ENCODE measurements at places on chromosomes 3 and 15.

- H3K27me3 ChIP-seq: peaks cover 34% of the 10 kb centered on the region
- no peak overlapping the region for H3K4me3 ChIP-seq
- H3K36me3 ChIP-seq: no peaks in the 10 kb centered on the region
Measured at GRCh38 chr15:77607111-77607893, 25.4 kb downstream of the LINGO1 start.

GRCh38 chr3:43206105-43206504 lies 80.2 kb upstream of the SNRK start:
- no peaks in the 10 kb centered on the region for H3K4me1 ChIP-seq
- DNase-seq: no peak
- no peak overlapping the region for H3K27ac ChIP-seq
- H3K36me3 ChIP-seq: no peaks in the 10 kb centered on the region
- H3K27me3 ChIP-seq: no peaks in the 10 kb centered on the region

GRCh38 chr3:101813817-101814440 lies 34.9 kb downstream of the NXPE3 start:
- no peaks in the 10 kb centered on the region for H3K27me3 ChIP-seq
- no peaks in the 10 kb centered on the region for H3K36me3 ChIP-seq
- no peak overlapping the region for H3K27ac ChIP-seq
- peaks cover 32% of the 10 kb centered on the region for H3K4me1 ChIP-seq

- H3K36me3 ChIP-seq: no peaks in the 10 kb centered on the region
- H3K4me3 ChIP-seq: peak within 1 kb of the TSS; percentile 50
- DNase-seq: no peak
- H3K4me1 ChIP-seq: peaks cover 5% of the 10 kb centered on the region
Measured at GRCh38 chr3:192727032-192727847, at the start of gene FGF12. FGF12 (minus strand) TSS chr3:192727541.

DNA sequence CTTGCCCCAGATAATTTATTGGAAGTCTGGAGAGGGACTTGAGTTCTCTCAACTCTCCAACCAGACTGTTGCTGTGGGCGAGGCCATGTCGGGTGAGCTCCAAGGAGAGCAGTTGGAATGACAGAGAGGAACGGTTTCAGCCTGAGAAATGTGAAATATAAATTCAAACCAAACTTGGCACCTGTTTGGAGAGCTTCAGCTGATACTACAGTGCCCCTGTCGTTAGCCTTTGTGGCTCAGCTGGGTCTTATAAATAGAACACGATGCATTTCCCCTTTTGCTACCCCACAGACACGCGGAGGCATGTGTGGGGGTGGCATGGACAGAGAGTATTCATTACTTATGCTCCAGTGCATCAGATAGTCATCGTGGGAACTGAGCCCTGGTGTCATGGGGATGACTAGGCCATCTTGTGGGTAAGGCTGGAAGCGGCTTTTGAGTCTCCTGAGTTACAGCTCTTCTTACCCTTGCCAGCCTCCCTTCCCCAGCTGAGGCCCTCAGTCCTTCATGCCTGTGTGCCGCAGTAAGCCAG lies 15.6 kb downstream of the SMAD3 start:
- no peaks in the 10 kb centered on the region for H3K36me3 ChIP-seq
- H3K4me3 ChIP-seq: peak overlapping the region; percentile 24
- DNase-seq: peak; percentile 60
- H3K4me1 ChIP-seq: peaks cover 87% of the 10 kb centered on the region

DNA sequence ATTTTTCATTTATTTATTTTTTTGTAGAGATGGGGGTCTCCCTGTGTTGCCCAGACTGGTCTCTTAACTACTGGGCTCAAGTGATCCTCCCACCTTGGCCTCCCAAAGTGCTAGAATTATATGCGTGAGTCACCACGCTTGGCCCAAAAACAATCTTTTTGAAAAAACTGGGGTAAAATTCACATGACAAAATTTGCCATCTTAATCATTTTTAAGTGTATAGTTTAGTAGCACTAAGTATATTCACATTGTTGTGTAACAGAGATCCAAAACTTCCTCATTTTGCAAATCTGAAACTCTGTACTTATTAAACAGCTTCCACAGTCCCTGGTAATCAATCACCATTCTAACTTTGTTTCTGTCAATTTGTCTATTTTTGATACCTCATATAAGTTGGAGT lies 5.2 kb downstream of the SNX1 start:
- no peak overlapping the region for H3K4me3 ChIP-seq
- H3K36me3 ChIP-seq: no peaks in the 10 kb centered on the region
- no peak for DNase-seq
- peaks cover 47% of the 10 kb centered on the region for H3K4me1 ChIP-seq
- no peaks in the 10 kb centered on the region for H3K27me3 ChIP-seq

DNA sequence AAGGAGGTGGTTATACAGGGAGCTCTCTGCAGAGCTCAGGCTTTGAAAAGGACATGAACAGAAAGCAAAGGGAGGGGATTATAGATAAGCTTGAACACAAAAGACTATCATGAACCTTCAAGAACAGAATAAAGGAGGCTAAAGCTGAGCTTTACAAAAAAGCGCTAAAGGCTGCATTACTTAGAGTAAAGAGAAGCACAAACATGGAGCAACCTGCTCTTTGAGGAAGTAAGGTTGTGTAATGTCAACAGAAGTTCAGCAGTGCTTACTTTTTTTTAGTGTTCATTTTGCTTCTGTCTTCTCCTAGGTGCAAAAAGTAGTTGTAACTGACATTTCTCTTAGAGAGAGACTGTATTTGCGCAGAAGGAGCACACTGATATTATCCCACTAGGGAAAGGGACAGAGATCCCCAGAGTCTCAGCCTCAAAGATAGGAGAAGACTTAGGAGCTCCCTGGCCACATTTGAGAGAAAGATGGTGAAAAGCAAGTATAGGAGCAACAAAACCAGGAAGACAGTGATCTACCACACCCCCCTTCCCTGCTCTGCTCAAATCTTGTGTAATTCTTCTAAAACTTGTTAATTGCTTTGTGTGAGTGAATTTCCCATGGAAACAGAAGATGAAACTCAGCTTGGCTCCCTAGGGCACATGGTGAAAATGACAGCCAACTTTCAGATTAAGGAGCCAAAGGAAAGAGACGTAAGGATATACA lies 54.7 kb downstream of the QTRT2 start:
- no peak overlapping the region for H3K4me3 ChIP-seq
- peaks cover 30% of the 10 kb centered on the region for H3K27me3 ChIP-seq
- no peaks in the 10 kb centered on the region for H3K36me3 ChIP-seq
- peak overlapping the region; percentile 40 for H3K27ac ChIP-seq

GRCh38 chr15:67897646-67898339 lies 57.9 kb upstream of the RNU6-1 start:
- H3K4me3 ChIP-seq: no peak overlapping the region
- H3K4me1 ChIP-seq: no peaks in the 10 kb centered on the region
- no peak for DNase-seq

DNA sequence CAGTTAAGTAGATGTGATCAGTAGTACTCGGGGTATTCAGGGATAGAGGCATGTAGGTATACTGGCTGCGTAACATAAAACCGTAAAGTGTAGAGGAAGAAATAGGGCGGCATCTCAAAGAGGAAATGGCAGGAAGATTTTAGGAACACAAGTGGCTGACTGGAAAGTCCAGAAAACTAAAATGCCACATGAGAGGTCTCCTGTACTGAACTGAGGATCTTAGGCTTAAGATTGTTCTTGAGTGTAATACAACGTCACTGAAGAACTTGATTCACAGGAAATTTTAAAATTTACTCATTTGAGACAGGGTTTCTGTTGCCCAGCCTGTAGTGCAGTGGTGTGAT lies 2.3 kb upstream of the LMLN start:
- H3K36me3 ChIP-seq: peaks cover 26% of the 10 kb centered on the region
- peaks cover 32% of the 10 kb centered on the region for H3K4me1 ChIP-seq
- H3K4me3 ChIP-seq: no peak overlapping the region
- no peaks in the 10 kb centered on the region for H3K27me3 ChIP-seq
- no peak for DNase-seq
- H3K27ac ChIP-seq: peak overlapping the region; percentile 80

DNA sequence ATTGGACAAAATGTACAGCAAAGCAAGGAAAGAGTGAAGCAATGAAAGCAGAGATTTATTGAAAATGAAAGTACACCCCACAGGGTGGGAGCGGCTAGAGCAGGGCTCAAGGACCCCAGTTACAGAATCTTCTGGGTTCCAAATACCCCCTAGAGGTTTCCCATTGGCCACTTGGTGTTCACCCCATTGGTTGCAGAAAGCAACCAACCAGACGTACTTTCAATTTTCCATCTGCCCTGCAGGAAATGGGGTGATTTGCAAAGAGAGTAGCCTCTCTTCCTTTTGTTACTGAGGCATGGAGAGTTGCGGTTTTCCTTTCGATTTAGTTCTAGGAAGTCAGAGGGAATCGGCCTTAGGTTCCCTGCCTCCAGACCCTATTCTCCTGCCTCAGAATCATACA lies 2.4 kb downstream of the PML start:
- H3K4me3 ChIP-seq: peak overlapping the region; percentile 70
- no peak for DNase-seq
- H3K4me1 ChIP-seq: peaks cover 86% of the 10 kb centered on the region
- peak overlapping the region; percentile 97 for H3K27ac ChIP-seq

DNA sequence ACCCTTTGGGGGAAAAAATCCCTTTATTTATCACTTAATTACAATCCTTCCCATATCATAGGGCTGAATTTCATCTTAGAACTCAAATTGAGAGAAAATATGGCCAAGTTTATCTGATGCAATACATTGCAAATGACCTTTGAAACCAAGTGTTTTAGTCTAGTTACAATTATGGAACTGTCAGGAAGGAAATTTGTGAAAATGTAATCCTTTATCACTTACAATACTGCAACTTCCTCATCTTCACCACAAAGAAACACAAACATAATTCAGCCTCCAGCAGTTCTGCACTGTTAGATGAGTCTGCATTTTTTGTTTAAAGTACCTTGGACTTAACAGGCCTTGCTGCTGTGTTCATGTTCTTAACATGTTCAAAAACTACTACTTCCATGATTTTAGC lies 4.6 kb downstream of the CCPG1 start:
- no peak for DNase-seq
- H3K4me1 ChIP-seq: peaks cover 24% of the 10 kb centered on the region
- no peak overlapping the region for H3K27ac ChIP-seq
- H3K4me3 ChIP-seq: no peak overlapping the region

DNA sequence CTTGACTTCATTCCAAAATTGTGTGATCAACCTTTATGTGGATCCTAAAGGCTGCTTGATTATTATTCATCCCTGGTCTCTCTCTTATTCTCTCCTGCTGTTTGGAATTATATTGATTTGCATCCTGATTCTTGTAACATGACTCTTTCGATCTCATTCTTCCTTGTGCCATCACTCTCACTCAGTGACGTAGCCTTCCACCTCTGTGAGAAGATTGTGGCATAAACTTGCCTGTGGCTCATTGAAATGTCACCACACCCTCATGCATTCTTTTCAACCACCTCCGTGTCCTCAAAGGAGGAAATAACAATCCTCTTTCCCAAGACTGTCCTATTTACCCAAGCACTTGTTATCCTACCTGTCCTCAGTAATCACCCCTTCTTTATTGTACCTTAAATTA lies 41.3 kb upstream of the GCNT3 start:
- no peak overlapping the region for H3K4me3 ChIP-seq
- H3K36me3 ChIP-seq: no peaks in the 10 kb centered on the region
- H3K27me3 ChIP-seq: no peaks in the 10 kb centered on the region
- no peak for DNase-seq

DNA sequence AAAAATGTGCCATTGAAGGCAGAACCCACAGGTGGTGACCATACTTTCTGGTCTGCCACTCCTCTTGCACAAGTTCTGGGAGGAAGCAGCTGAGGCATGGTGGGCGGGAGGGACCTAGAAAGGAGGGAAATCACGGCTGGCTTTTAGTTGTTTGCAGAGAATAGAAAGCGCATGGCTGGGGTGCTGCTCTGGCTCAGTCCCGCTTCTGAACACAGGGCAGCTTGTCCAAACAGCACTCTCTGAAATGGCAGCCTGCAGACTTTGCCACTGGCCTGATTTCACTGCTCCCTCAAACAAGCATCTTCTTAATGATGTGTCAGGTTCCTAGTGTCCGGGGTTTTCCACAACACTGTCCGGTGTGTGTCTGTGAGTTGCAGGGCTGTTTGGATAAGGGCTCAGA lies 76.7 kb downstream of the AAGAB start:
- no peaks in the 10 kb centered on the region for H3K27me3 ChIP-seq
- no peak overlapping the region for H3K4me3 ChIP-seq
- peaks cover 32% of the 10 kb centered on the region for H3K4me1 ChIP-seq
- DNase-seq: no peak
- H3K27ac ChIP-seq: no peak overlapping the region

GRCh38 chr3:133441867-133442270 lies 42.0 kb downstream of the BFSP2 start:
- no peaks in the 10 kb centered on the region for H3K36me3 ChIP-seq
- no peaks in the 10 kb centered on the region for H3K27me3 ChIP-seq
- no peak overlapping the region for H3K4me3 ChIP-seq
- H3K27ac ChIP-seq: no peak overlapping the region
- no peak for DNase-seq
- H3K4me1 ChIP-seq: peaks cover 4% of the 10 kb centered on the region

- no peaks in the 10 kb centered on the region for H3K36me3 ChIP-seq
- H3K27me3 ChIP-seq: no peaks in the 10 kb centered on the region
- no peaks in the 10 kb centered on the region for H3K4me1 ChIP-seq
- H3K27ac ChIP-seq: no peak overlapping the region
- DNase-seq: no peak
Measured at GRCh38 chr15:73295630-73296286, 73.0 kb downstream of the HCN4 start.

- H3K4me1 ChIP-seq: peaks cover 20% of the 10 kb centered on the region
- H3K4me3 ChIP-seq: no peak overlapping the region
- DNase-seq: no peak
- no peak overlapping the region for H3K27ac ChIP-seq
- no peaks in the 10 kb centered on the region for H3K36me3 ChIP-seq
Measured at GRCh38 chr3:79157191-79157590, 610.6 kb downstream of the ROBO1 start.

GRCh38 chr3:55059027-55059629 lies 131.3 kb upstream of the LRTM1 start:
- no peaks in the 10 kb centered on the region for H3K36me3 ChIP-seq
- H3K27ac ChIP-seq: peak overlapping the region; percentile 39
- H3K4me1 ChIP-seq: peaks cover 24% of the 10 kb centered on the region

DNA sequence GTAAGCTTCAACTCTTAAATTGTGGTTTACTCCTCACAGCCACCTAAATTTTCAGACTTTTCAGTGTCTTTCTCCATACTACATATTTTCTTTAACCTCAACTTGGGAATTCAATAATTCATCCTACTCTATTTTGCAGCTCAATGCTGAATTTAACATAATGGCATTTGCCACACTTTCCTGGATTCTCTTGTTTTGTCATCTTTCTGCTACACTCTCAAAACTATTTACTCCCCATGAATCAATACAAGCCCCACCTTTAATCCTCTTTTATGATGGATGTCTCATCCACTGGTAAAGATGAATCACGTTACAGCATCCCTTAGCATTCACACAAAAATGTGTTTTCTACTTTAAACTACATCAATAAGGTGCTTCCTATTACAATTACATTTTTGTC lies 19.6 kb upstream of the CHMP2B start:
- no peak overlapping the region for H3K27ac ChIP-seq
- H3K4me3 ChIP-seq: no peak overlapping the region
- no peaks in the 10 kb centered on the region for H3K27me3 ChIP-seq
- H3K36me3 ChIP-seq: no peaks in the 10 kb centered on the region
- no peaks in the 10 kb centered on the region for H3K4me1 ChIP-seq
- DNase-seq: no peak

- DNase-seq: no peak
- H3K4me3 ChIP-seq: no peak overlapping the region
- H3K27ac ChIP-seq: no peak overlapping the region
- H3K27me3 ChIP-seq: no peaks in the 10 kb centered on the region
- H3K4me1 ChIP-seq: no peaks in the 10 kb centered on the region
- H3K36me3 ChIP-seq: no peaks in the 10 kb centered on the region
Measured at GRCh38 chr3:94024385-94024784, 4.0 kb downstream of the STX19 start.

GRCh38 chr3:20055020-20055775 lies 15.0 kb downstream of the KAT2B start:
- H3K27ac ChIP-seq: peak overlapping the region; percentile 91
- no peaks in the 10 kb centered on the region for H3K36me3 ChIP-seq
- no peak overlapping the region for H3K4me3 ChIP-seq
- peaks cover 48% of the 10 kb centered on the region for H3K4me1 ChIP-seq
